ENCODE measurements at places on chromosomes 16 and 17. TPM values are rescaled to one million over a fixed set of nuclear protein-coding genes. Genes with fewer than 3 reads are reported as not detected.

The NTN1 gene
- total RNA-seq: 0.69 TPM

The CCL17 gene
- 7.4 TPM for total RNA-seq

The CCL4L2 gene
- total RNA-seq: 9.1 TPM

The ZNF469 gene
- total RNA-seq: 0.65 TPM

The PLCD3 gene
- 3.1 TPM for total RNA-seq

The CD19 gene
- 1.4 TPM for total RNA-seq

The NECAB2 gene
- total RNA-seq: not detected

The KLHL10 gene
- not detected for total RNA-seq

The HOXB6 gene
- total RNA-seq: 0.51 TPM

Data from activated T-cell treated with anti-CD3 and anti-CD28 coated beads, Interleukin-2, amount 50 U/mL, for 72 hours (primary cell).